Cardiac septum (tissue), 1 donor: ENCODE measurements at places on chromosomes 5 and 9.

- no peak for DNase-seq
Observed at GRCh38 chr9:5552301-5552700, 42.0 kb downstream of the PDCD1LG2 start.

GRCh38 chr5:154334406-154335064 is 111.3 kb upstream of the SAP30L start:
- DNase-seq, result no peak

DNA sequence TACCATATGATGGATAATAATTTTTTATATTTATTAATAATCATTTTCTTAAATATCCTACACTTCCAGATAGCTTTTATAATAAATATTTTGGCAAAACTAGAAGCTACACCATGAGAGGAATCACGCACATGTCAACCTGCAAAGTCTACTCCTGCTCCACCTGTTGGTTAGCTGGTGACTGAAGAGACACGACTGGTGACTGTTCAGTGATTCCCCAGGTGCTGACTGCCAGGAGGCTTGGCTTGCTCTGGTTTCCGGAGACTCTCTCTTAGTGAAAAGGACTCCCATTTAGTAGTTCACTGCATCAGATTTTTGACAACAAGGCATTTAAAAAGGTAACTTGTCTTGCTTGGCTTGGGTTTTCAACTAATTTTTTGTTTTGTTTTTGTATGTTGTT is 20.9 kb downstream of the GZMA start:
- DNase-seq, result no peak

DNA sequence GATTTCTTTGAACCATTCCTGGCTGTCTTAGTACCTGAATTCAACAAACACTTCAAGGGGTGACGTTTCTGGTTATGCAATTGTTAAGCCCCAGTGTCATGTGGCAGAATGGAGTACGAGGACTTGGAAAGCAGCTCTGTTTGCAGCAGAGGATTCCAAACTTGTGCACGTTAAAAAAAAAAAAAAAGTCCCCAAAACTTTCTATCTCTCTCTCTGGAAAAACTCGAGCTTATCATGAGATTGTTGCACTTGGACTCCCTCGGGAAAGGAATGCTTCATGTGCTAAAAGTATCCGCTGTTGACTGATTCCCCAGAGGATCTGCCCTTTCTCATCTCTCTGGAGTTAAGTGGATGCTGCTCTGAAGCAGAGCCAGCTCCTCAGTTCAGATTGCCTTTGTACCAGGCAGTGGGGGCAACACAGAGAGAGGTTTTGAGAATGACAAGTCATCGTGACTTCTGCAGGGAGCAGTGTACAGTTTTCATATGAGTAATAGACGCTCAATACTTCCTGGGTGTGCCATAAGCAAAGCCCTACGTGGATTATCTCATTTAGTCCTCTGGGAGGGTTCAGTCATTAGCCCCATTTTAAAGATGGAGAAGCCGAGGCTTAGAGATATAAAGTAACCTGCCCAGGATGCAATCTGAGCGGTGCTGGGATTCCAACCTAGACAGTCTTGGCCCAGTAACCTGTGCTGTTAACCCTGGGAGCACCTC is 28.1 kb downstream of the TMOD1 start:
- no peak for DNase-seq

DNA sequence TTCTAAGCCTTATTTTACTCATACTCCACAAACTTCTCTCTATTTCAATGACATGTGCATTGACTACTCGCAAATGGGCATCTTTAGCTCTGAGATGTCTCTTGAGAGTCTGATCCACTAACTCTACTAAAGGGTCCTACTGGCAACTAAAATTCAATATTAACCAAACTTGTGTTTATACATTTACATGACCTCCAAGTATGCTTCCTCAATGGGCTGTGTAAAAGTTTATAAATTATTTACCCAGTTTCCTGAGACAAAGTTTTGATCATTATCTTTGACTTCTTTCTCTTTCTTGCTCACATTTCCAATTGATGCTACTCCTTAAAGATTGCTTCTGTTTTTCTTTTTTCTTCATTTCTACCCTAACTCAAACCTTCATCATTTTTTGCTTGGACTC is 510.1 kb upstream of the DAB2 start:
- no peak for DNase-seq

- DNase-seq, result no peak
Observed at GRCh38 chr9:116238225-116238624, 84.6 kb downstream of the PAPPA start.

GRCh38 chr5:38666668-38667498 is 110.4 kb upstream of the LIFR start:
- DNase-seq, result no peak

DNA sequence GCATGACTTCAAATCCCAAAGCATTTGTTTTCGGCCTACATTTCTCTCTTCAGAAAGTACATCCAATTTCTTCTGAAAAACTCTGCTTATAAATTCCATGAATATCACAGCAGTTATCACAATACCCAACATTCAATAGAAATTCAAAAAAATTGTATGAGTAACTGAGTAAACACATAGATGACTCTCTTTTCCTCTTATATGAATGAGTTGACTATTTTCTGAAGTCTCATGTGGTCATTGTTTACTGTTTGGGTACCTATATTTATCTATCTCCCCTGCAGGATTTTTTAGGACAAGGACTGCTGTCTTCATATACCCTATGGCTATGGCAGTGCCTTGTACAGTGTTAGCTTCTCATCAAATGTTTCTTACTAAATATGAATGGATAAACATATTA is 157.1 kb downstream of the HTR1A start:
- no peak for DNase-seq

- DNase-seq, result no peak
Observed at GRCh38 chr5:168312606-168313295, 21.3 kb downstream of the WWC1 start.

GRCh38 chr9:131181091-131181681 is 55.8 kb downstream of the NUP214 start:
- no peak for DNase-seq

GRCh38 chr9:74644023-74644422 is 146.9 kb downstream of the RORB start:
- DNase-seq, result no peak

DNA sequence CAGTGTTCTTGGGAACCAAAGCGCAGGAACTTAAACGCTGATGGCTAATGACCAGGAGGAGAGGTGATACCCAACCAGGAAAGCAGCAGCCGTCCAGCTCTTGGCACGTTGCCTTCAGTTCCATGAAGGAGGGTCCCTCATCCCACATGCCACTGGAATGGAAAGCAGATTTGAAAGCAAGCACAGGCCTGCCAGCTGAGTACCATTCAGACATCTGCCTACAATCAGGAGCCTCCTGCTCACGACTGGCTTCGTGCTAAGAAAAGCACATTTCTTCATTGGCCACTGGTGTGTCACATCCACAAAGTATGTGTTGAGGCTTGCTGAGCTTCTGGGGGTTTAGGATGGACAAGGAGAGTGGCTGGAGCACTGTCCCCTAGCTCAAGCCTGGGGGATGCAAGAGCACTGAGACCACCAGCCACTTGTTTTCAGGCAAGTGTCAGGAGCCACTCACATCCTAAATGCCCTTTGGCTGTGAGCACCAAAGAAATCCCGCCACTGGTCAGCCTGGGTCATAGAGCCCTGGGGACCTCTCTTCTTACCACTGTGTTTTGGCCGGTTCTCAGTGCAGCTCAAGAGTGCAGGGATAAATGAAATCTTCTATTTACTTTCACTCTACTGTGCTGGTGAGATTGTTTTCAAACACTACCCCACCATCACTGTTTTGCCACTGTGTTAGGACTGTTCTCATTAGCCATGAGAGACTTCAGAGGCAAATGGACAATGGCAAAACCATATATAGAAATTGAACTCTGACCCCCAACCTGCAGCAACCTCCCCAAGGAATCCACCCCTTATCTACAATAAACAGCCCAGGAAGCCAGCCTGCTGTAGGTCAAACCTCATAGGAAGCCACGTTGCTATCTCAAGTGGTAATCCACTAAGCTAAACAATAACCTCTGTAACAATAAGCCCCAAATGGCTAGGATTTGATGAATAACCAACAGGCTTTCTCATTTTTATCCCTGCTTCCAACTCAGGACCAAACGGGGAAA is 58.3 kb downstream of the MTX3 start:
- no peak for DNase-seq

DNA sequence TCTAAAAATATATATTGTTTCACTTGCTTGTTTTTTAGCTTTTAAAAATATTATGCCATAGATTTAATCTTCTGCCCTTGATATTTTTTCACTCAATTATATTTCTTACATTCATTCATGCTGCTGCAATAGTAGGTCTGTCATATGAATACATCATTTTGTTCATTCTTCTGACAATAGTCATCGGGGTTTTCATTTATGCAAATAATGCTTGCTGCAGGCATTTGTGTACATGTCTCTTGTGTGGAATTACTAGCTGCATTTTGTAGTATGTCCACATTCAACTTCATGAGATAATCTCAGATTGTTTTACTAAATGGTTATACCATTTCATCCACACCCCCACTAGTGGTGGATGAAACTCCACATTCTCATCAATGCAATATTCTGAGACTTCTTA is 5.3 kb upstream of the PLPP1 start:
- DNase-seq, result no peak
